ENCODE measurements at places on chromosomes 11 and 22.
A peak's percentile ranks its signal among the peaks of the same experiment; 100 is the strongest.

DNA sequence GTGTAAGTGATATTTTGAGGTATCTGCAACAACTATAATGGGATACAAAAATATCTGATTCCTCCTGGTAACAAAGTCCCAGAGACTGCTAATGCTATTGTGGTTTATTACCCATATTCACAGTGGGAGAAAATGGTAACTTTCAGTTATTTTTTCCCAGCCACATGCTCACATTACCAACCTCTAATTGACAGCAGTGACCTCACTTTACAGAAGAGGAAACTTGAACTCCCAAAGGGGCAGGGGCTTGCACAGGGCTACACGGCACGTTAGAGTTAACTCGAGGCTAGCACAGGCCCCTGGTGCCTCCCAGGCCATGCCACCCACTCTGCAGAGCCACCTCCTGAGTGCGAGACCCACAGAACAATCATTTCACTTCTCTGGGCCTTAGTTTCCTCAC lies 132.4 kb downstream of the TENM4 start:
- no peak for DNase-seq

GRCh38 chr11:119460582-119460981 lies 37.6 kb upstream of the THY1 start:
- no peak for DNase-seq

DNA sequence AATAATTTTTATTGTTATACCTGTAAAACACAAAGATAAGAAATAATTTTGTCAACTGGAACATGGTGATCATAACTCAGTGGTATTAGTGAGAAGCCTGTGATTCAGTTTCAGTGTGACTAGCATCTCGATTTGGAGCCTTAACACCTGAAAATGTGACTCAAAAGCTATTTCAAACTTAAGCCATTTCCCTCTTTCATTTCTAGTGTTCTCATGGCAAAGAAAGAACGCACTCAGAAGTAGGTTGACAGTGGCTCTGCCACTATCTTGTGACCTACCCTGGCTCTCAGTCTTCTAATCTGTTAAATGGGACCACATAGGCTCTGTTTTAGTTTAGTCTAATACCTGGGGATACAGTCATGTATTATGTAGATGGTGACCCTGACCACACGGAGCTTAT lies 62.7 kb downstream of the ISX start:
- peak; percentile 94 for DNase-seq

DNA sequence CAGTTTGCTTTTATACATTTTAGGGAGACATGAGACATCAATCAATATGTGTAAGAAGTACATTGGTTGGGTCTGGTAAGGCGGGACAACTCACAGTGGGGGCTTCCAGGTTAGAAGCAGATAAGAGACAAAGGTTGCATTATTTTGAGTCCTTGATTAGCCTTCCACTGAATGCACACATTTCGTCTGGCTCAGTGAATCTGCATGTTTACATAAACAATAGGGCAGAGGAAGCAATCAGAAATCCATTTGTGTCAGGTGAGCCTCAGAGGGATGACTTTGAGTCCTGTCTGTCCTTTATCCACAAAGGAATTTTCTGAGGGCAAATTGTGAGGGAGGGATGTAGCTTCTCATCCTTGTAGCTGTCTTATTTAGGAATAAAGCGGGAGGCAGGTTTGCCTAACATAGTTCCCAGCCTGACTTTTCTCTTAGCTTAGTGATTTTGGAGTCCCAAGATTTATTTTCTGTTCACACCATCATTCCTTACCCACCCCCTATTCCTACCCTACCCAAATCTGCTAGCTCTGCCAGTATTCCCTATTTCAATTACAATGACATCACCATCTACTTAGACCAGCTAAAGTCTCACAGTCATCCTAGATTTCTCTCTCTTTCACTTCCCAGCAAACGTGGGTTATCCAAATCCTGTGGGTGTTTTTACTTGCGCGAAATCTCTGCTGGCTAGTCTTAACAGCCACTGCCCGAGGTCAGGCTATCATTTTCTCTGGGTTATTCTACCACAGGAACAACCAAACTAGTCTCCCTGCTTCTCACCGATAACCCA lies 2.9 kb downstream of the SC5D start:
- DNase-seq = no peak

- DNase-seq = no peak
These were observed 55.9 kb upstream of the FGF3 start for GRCh38 chr11:69874984-69875624.

DNA sequence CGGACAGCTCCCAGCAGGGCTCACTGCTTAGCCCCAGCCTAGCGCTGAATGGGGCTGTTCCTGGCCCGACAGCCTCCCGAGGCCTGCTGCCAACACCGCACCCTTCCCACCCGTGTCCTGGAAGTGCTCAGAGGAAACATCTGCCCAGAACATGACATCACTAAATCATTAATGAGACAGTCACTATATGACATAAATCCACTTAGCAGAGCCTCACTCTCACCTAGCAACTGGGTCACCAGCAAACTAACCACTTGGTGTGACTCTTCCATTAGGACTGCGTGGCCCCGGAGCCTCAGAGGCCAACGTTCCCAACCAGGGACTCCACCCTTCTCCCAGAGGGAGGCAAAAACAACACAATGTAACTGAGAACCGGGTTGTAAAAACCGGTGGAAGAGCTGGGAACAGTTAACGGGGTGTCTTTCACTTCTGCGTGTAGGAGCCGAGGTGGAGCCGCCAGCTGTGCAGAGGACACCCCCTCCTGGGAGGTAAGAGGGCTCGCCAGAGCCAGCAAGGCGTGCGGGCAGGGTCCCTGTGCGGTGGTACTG lies 21.4 kb upstream of the PACSIN2 start:
- no peak for DNase-seq

DNA sequence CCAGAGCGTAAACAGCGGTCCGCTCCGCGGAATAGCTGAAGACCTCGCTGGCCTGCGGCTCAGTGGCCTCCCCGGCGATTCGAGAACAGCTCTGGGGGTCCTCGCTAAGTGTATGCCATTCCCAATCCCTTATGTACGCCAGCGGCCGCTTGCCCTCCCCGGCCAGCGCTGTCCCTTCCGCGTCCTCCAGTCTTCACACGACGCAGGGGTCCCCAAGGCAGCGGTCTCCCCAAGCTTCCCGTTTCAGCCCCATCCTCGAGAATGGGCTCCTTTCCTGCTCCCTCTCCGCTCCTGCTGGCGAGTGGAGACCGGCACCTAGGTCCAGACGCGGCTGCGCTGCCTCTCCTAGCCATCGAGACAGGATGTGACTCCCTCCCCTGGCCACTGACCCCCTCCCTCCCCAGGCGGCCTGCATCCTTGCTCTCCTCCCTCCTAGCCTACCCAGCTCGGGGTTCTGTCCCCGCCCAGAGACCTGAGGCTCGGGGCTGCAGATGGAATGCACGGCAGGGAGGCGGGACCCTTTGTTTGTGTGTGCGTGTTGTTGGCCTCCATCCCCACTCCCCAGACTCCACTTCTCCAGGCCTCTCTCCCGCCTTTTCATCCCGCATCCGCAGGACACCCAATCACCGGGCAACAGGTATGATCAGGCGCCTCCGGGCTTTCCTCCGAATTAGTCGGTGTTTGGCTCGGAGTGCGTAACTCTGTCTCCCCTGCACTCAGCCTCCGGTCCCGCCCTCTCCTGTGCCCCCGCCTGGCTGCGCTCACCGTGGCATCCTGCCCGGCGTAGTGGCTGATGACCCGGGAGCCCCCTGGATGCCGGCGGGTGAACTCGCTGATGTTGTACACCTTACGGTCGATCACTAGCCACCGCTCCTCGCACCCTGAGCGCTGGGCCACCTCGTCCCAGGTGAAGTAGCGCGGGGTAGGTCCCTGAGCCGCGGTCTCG lies 740 bp downstream of the FADS1 start:
- peak; percentile 75 for DNase-seq

- peak; percentile 39 for DNase-seq
These were observed 218.9 kb upstream of the ISX start for GRCh38 chr22:34847072-34847471.

DNA sequence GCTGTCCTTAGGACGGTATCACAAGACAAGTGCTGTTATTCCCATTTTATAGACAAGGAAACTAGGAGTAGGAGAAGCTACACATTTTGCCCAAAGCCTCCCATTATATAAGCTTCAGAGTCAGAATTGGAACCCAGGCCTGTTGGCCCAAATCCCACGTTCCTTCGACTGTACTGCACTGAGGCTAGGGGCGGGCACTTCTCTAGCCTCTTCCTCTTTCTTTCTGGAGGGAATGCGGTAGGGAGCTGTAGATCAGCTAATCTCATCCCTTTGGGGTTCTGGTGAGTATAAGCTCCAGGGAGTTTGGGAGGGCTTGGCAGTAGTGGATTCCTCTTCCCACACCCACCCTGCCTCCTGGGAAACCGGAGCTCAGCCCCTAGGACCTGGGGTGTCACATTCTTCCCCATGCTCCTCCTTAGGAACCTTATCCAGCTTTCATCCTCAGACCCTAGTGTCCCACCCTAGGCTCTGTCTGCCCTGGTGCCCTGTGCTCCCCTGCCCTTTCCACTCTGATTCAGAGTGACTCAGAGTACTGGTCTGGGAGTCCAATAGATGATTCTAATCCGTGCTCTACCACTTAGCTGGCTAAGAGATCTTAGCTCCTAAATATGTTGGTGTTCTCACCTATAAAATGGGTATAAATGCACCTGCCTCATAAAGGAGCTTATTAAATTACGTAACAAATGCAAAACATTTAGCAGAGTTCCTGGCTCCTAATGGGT lies 29.3 kb downstream of the PHLDB1 start:
- DNase-seq = no peak

DNA sequence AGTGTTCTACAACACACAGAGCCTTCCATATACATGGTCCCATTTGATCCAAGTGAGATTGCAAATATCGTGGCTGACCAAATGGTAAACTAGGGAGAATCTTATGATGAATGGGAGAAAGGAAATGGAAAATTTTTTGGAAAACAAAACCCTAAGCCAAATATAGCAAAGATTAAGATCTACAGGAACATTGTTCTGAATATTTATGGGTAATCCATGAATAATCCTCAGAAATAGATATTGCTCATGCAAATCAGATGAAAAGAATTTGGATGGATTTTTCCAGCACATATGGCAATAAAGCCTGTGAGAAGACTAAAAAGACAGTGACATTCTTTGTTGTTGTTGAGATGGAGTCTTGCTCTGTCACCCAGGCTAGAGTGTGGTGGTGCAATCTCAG lies 21.7 kb upstream of the PRDM10 start:
- no peak for DNase-seq

DNA sequence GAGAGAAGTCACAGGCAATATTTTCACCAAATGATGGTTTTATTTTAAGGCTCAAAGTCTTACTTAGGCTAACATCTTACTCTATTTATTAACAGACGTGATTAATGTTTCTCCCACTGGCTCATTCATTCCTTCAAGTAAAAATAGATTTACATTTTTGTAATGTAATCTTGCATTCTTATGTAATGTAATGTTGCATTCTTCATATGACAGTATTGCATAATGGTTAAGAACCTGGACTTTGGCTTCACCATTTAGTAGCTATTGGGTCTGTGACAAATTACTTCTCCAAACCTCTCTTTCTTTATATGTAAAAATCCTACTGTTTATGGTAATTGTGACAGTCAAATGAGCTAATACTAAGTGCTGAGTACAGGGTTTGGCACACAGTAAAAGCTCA lies 3.3 kb upstream of the DIXDC1 start:
- DNase-seq = no peak

Measured in GM12865 (cell line).